Erythroblast (primary cell): ENCODE measurements at places on chromosomes 16 and 17.

- peak; percentile 70 for DNase-seq
Measured at GRCh38 chr17:82781894-82782274, 30.0 kb downstream of the TBCD start.

DNA sequence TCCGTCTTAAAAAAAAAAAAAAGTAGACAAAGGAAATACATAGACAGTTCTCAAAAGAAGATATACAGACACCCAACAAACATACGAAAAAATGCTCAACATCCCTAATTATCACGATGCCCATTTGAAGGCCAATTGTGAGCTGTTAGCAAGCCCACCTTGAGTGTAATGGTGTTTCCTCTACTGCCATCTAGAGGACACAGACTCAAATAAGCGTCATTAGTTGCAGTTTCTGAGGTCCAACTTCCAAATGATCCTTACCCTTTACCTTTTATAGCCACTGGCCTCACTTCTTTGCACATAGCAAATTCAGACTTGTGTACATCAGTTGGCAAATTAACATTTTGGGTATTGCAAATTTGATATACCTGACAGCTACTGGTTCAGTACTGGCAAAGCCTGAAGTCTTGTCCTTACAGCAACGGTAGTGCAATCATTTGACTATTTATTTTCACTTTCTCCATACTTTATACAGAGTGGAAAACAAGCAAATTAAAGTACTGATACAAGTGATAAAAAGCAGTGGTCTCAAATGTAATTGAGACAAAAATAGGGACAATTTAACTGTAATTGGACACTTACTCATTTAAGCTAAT, 536.3 kb upstream of the EEF2KMT start:
- DNase-seq, result peak; percentile 18

DNA sequence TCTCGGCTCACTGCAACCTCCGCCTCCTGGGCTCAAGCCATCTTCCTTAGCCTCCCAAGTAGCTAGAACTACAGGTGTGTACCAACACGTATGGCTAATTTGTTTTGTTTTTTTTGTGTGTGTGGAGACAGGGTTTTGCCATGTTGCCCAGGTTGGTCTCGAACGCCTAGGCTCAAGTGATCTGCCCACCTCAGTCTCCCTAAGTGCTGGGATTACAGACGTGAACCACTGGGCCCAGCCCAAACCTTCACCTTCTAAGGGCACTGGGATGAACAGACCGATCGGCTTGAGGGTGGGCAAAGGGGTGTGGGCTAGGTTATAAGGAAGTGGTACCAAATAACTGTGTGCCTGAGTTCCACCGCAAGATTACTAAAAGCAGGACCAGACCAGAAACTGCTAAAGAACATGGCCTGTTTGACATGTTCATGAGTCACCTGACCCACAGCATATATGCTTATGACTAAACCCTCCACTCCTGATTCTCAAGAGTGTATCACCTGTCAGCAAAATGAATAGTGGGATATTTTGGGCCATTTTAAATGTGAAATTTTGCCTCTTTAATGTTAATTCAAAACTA, 8.1 kb downstream of the TMEM97 start:
- no peak for DNase-seq

- DNase-seq, result no peak
Measured at GRCh38 chr17:70855401-70856054, 686.2 kb downstream of the KCNJ2 start.

DNA sequence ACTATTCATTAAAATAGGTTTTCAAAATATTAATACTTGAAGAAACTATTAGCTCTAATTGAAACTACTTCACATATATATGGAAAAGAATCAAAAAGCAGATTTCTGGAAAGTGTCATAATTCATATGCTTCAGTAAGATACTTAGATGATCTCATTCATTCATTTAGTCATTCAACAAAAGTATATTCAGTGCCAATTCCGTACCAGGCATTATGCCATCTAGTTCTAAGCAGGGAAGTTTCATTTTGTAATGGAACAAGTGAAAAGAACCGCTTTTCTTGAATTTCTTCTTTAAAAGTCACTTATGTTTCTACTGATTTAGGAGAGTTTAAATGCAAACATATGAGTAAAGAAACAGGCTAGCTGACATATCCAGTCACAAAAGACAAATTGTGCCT, 118.3 kb upstream of the FAM20A start:
- no peak for DNase-seq

- no peak for DNase-seq
Measured at GRCh38 chr17:77510133-77510796, 369.5 kb downstream of the SEC14L1 start.

DNA sequence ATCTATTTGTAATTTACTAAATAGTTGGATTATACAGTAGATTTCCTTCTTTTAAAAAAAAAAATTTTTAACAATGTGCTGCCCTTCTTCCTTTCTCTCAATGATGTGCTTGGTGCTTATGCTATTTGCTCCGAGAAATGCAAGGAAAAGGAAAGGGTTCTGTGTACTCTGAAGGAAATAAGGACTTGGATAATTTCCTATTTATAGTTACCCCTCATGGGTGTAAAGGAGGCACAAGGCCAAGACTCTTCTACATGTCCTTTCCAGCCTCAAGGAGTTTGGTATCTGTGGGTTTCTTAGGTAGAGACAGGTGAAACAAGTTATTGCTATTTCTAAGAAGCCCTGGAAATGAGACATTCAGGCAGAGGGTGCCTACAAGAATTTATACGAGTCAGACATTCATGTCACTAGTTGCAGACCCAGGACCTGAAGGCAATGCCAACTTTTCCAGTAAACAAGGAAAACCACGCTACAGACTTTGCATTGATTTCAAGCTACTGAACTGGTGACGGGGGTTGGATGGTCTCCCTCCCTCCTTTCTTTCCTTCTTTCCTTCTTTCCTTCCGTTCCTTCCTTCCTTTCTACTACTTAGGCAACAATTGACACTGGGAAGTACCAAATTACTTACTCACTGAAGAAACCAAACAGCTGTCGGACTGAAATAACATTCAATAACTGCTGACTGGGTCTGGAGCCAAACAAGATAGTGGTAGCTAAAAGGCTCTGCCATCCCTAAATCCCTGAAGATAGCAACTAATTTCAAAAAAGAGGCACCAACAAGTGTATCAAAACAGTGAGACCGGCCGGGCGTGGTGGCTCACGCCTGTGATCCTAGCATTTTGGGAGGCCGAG, 33.8 kb upstream of the GHDC start:
- no peak for DNase-seq

DNA sequence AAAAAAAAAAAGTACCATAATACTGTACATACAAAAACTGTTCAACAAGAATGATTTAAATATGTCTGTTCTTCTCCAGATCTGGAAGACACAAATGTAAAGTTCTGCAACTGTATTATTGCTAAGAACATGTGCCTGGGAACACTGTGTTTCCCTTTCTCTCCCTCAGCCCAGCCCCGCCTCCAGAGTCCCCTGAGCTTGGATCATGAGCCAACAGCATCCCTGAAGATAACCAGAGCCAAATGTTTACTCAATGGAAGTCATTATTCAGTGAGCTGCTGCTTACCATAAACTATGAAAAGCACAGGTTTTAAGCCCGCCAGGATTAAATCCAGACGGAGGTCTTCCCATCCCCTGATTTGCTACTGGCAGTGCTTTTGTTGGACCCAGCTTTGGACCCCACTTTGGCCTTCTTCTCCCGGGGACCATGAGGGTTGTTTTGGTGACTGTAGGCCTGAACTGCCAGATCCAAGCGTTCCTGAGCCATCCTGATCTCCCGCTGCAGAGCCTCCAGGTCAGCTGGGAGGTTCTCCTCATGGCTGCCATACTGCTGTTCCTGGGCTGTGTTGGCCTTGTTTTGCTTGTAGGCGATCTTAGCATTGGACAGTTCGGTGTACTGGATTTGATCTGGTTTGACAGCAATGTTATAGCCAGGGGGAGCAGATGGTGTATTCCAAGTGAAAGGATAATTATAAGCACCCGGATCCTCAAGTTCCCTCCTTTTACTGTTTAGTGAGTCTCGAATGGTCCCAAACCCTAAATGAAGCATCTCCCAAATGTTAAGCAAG, 25.6 kb downstream of the GJC1 start:
- no peak for DNase-seq

DNA sequence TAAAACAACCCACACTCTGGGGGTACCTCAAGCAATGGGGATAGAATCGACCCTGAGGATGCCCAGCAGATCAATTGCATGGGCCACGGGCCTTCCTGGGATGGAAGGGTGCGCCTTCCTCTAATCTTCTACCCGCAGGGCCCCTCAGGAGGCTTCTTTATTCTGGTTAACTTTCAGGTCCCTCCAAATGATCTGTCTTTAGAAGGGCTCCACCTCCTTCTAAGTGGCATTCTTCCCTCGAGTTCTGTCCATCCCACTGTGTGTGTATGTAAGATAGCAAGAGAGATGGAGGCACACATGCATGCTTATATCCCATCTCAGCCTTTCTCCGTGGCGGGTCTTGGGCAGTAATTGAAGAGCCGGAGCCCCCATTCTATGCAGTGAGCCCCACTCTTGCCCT, 125.7 kb downstream of the MRM1 start:
- DNase-seq, result peak; percentile 62

- no peak for DNase-seq
Measured at GRCh38 chr16:52054326-52054725, 492.6 kb downstream of the TOX3 start.

DNA sequence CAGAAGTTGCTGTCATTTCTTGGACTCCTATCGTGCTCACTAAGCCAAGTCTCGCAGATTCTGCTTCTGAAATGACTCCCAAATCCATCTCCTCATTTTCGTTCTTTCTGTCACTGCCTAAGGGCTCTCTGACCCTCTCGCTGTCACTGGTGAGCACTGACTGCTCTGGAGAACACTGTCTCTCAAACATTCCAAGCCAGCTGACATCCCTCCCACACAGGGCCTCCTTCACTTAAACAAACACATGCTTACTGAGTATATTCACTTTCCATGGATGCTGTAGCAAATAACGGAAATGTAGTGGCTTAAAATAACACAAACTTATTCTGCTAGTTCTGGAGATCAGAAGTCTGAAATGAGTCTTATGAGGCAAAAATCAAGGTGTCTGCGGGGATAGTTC, 18.8 kb downstream of the CACNG1 start:
- no peak for DNase-seq

DNA sequence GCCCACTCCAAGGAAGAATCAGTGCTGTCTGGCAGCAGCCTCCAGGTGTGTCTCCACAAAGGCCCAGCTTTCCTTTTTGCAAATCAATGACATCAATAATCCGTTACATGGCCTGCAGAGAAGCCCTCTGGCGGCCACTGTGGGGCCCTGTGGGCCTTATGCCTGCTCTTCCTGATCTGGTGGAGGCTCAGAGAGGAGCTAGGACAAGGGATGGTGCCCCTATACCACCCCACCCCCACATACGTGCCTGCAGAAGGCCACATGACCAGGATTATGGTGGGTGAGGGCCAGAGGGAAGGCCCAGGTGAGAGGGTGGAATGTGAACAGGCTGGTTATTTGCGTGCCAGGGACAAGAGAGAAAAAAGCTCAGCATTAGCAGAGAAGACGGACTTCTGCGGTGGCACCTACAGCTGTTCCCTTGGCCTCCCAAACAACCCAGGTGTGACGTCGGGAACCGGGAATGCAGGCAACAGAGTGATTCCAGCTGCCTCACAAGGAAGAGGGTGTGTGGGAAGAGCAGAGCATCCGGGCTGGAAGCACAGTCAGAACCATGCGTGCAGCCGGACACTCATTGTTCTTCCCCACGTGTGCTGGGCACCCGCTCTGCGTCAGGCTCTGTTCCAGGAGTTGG, 22.5 kb downstream of the EIF4A3 start:
- DNase-seq, result no peak

- no peak for DNase-seq
Measured at GRCh38 chr17:45432405-45433158, at the start of gene ARHGAP27. Gene ARHGAP27, minus strand, starts transcription at chr17:45432870. Its CDS starts 2,591 bp downstream, at chr17:45430279.

DNA sequence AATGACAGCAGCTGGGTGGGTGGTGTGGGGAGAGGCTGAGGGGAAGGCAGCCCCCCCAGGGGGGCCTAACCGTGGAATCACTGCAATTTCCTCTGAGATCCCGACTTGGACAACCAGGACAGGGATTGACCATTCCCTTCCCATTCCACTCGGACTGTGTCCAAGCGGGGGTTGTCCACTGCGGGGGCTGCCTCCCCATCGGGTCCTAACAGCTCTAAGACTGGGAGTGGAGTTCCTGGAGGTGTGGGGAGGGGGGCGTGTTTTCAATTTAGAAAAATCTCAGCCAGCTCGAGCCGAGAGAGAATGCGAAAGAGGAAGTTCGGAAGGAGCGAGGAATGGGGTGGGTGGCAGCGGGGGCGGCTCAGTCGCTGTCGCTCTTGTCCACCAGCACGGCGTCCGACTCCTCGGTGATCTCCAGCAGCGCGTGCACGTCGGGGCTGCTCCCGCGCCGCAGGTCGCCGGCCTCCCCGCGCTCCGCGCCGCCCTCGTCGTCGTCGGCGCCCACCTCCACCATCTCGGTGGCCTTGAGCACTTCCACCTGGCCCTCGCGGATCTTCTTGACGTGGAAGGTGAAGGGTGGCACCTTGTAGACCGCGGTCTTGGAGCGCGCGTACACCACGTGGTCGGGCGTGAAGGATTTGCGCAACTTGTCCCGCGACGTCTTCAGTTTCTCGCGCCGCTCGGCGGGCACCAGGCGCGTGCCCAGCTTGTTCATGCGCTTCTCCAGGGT, 16.2 kb upstream of the STAT3 start:
- DNase-seq, result no peak

GRCh38 chr16:14202697-14203096, 131.6 kb downstream of the MRTFB start:
- DNase-seq, result peak; percentile 36

DNA sequence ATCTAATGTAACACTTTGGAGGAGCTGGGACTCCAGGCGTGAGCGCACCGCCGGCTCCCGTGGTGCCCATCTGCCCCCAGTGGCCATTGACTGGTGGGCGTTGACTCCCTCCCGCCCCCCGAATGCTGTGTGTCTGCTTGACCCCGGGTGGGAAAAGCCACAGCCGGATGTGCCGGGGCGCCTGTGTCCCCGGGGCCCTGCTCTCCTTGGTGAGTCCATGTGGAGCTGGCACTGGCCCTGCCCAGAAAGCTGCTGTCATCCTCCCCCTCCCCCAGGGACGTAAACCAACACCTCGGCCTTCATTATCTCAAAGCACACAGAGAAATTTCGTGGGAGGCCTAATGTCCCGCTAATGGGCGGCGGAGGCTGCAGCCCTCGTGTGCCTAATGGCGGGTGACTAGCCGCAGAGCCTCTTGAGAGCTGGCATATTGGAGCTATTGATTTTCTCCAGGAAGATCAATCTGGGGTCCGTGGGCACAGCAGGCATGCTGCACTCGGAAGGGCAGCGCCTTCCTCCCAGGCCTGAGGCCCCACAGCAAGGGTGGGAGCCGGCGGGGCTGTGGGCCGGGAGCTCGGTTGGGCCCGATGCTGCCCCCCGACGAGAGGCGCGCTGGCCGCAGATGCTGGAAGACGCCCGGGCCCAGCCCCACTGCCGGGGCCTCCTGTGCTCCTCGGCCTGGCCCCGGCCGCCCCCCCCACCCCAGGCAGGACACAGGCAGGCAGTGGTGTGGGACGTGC, 4.0 kb upstream of the PERCC1 start:
- no peak for DNase-seq

GRCh38 chr17:65902831-65903522, 289.0 kb downstream of the CEP112 start:
- DNase-seq, result no peak
